ENCODE measurements at places on chromosomes 3 and 15.
A peak's percentile ranks its signal among the peaks of the same experiment; 100 is the strongest.

DNA sequence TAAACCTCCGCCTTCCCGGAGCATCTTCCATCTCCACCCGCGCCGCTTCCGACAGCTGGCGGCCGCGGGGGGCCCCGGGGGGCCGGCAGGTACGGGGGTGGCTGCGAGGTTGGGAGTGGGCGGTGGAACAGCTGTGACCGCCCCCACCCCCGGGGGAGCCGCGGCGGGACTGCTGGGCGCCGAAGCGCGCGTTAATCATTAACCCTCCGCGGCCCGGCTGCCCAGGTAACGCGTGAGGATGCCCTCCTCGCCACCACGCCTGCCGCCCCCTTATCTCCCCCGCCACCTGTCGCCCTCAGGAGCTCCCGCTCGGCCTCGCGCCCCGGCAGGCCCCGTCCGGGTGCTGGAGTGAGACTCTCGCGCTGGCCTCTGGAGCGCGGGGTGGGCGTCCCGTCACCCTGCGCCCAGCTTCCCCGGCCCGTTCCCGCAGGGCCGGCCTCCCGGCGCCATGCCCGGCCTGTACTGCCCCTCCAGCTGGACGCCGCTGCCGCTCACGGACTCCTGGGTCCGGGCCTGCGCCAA lies 757 bp downstream of the VWA5B2 start:
- H3K36me3 ChIP-seq, result peaks cover 5% of the 10 kb centered on the region
- H3K27me3 ChIP-seq, result peaks cover 53% of the 10 kb centered on the region
- H3K4me1 ChIP-seq, result peaks cover 12% of the 10 kb centered on the region
- no peak overlapping the region for H3K27ac ChIP-seq
- no peak for DNase-seq

- H3K27me3 ChIP-seq, result no peaks in the 10 kb centered on the region
- no peak for DNase-seq
- H3K4me3 ChIP-seq, result peak overlapping the region; percentile 2
- peak overlapping the region; percentile 51 for H3K27ac ChIP-seq
- peaks cover 26% of the 10 kb centered on the region for H3K4me1 ChIP-seq
- H3K36me3 ChIP-seq, result peaks cover 6% of the 10 kb centered on the region
These were observed 29.5 kb downstream of the WNT7A start for GRCh38 chr3:13850161-13850945.

GRCh38 chr15:65460741-65461347 lies 38.1 kb upstream of the IGDCC4 start:
- H3K27me3 ChIP-seq, result no peaks in the 10 kb centered on the region
- H3K4me3 ChIP-seq, result no peak overlapping the region
- H3K36me3 ChIP-seq, result peaks cover 9% of the 10 kb centered on the region
- peak overlapping the region; percentile 8 for H3K27ac ChIP-seq

- DNase-seq, result no peak
- peak overlapping the region; percentile 95 for H3K27ac ChIP-seq
- peaks cover 33% of the 10 kb centered on the region for H3K4me1 ChIP-seq
- H3K27me3 ChIP-seq, result no peaks in the 10 kb centered on the region
- H3K36me3 ChIP-seq, result no peaks in the 10 kb centered on the region
- H3K4me3 ChIP-seq, result peak overlapping the region; percentile 69
These were observed 2.9 kb downstream of the IFT122 start for GRCh38 chr3:129442947-129443346.

GRCh38 chr3:127820221-127820825 lies 2.0 kb downstream of the MGLL start:
- peaks cover 6% of the 10 kb centered on the region for H3K36me3 ChIP-seq
- H3K4me3 ChIP-seq, result peak overlapping the region; percentile 43
- H3K4me1 ChIP-seq, result peaks cover 15% of the 10 kb centered on the region
- DNase-seq, result no peak

- no peaks in the 10 kb centered on the region for H3K4me1 ChIP-seq
- H3K36me3 ChIP-seq, result no peaks in the 10 kb centered on the region
- no peak for DNase-seq
- H3K27me3 ChIP-seq, result peaks cover 6% of the 10 kb centered on the region
These were observed 323.5 kb downstream of the VPS13C start for GRCh38 chr15:61736790-61737189.

GRCh38 chr3:130669740-130670139 lies 76.9 kb downstream of the PIK3R4 start:
- DNase-seq, result no peak
- H3K36me3 ChIP-seq, result peaks cover 4% of the 10 kb centered on the region
- H3K4me1 ChIP-seq, result no peaks in the 10 kb centered on the region
- H3K4me3 ChIP-seq, result no peak overlapping the region
- no peaks in the 10 kb centered on the region for H3K27me3 ChIP-seq
- H3K27ac ChIP-seq, result no peak overlapping the region

GRCh38 chr3:112130638-112130993 lies 2.4 kb downstream of the GCSAM start:
- peak overlapping the region; percentile 58 for H3K4me3 ChIP-seq
- H3K27me3 ChIP-seq, result no peaks in the 10 kb centered on the region
- peaks cover 12% of the 10 kb centered on the region for H3K36me3 ChIP-seq
- peak overlapping the region; percentile 95 for H3K27ac ChIP-seq
- H3K4me1 ChIP-seq, result peaks cover 72% of the 10 kb centered on the region

DNA sequence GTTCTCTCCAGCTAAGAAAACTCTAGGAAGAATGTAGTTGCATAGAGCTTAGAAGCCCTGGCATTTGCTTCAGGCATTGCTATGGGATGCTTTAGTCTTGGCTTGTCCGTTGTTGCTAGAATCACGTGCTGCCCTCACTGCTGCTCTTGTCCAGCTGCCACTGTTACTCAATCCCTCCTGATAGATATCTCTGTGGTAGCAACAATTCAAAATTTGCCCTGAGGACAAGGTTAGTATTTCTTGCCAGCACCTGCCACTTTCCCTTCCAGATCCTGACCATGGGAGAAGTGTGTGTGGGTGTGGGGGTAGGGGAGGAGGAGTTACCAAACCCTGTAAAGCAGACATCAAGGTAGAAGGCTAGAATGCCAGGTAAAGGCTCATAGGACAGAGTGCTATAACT lies 113.8 kb downstream of the PPM1L start:
- no peaks in the 10 kb centered on the region for H3K36me3 ChIP-seq
- DNase-seq, result no peak
- H3K27ac ChIP-seq, result no peak overlapping the region
- H3K4me3 ChIP-seq, result no peak overlapping the region

- H3K4me3 ChIP-seq, result no peak overlapping the region
- H3K27ac ChIP-seq, result no peak overlapping the region
- DNase-seq, result no peak
These were observed 238.7 kb downstream of the ISL2 start for GRCh38 chr15:76575274-76575673.

GRCh38 chr3:152328841-152329240 lies 60.1 kb downstream of the MBNL1 start:
- no peak for DNase-seq
- peaks cover 16% of the 10 kb centered on the region for H3K36me3 ChIP-seq
- H3K4me1 ChIP-seq, result peaks cover 51% of the 10 kb centered on the region
- peak overlapping the region; percentile 74 for H3K4me3 ChIP-seq
- no peaks in the 10 kb centered on the region for H3K27me3 ChIP-seq

- DNase-seq, result no peak
- H3K27me3 ChIP-seq, result no peaks in the 10 kb centered on the region
- H3K4me3 ChIP-seq, result peak overlapping the region; percentile 53
- peaks cover 6% of the 10 kb centered on the region for H3K36me3 ChIP-seq
- H3K4me1 ChIP-seq, result peaks cover 22% of the 10 kb centered on the region
- peak overlapping the region; percentile 93 for H3K27ac ChIP-seq
These were observed 49.3 kb downstream of the TMOD3 start for GRCh38 chr15:51878446-51879386.

- no peak for DNase-seq
- H3K4me1 ChIP-seq, result no peaks in the 10 kb centered on the region
- H3K4me3 ChIP-seq, result no peak overlapping the region
- H3K27ac ChIP-seq, result no peak overlapping the region
These were observed 21.9 kb upstream of the OTOL1 start for GRCh38 chr3:161474741-161475140.
